NCI-H82 (cell line): ENCODE measurements at places on chromosomes 4 and X.

DNA sequence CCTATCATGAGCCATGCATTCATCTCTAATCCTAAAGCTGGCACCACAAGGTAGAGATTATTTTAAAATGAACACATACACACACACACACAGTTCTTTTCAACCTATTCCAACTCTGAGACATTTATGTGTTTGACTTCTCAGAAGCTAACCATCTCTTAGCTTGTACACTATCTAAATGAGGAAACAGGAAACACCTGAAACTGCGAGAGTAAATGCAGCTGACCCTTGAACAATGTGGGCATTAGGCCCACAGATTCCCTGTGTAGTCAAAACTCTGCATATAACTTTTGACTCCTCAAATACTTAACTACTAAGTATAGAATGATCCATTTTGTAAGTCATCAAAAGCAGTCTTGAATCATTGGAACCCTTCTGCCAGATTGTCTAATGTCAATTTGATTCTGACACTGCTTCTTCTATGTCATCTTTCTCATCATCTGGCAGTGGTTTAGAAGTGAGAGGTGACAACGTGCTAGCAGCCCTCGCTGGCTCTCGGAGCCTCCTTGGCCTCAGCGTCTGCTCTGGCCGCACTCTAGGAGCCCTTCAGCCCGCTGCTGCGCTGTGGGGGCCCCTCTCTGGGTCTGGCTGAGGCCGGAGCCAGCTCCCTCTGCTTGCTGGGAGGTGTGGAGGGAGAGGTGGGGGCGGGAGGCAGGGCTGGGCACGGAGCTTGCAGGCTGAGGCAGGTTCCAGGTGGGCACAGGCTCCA, 21.4 kb upstream of the IL15 start:
- no peak for DNase-seq

- DNase-seq = no peak
Measured at GRCh38 chr4:187724456-187724855, 271.1 kb upstream of the ZFP42 start.

GRCh38 chr4:64880557-64880956, 471.3 kb upstream of the TECRL start:
- DNase-seq = no peak

DNA sequence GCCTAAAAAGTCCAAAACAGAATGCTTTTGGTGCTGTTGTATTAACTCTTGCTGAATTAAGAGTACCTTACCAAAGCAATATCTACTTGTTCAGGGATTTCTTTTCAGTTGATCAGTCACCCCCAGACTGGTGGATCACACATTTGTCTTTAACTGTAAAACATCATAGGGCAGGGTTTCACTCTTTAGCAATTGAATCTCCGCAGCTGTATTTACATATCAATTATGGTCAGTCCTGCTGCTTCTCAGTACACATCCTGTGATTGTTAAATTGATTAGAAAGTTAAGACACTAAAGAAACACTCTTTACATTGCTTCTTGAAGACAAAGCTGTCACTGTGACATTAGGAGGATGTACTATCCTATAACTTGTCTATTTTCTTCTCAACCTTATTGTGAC, 277.1 kb upstream of the ADGRL3 start:
- DNase-seq = no peak

- DNase-seq = no peak
Measured at GRCh38 chr4:149055624-149056023, 613.4 kb upstream of the NR3C2 start.

GRCh38 chr4:34158878-34159277, 2085.4 kb downstream of the ARAP2 start:
- DNase-seq = no peak
